Heart left ventricle (tissue), 16 donors: ENCODE measurements at places on chromosomes 6 and 20.

DNA sequence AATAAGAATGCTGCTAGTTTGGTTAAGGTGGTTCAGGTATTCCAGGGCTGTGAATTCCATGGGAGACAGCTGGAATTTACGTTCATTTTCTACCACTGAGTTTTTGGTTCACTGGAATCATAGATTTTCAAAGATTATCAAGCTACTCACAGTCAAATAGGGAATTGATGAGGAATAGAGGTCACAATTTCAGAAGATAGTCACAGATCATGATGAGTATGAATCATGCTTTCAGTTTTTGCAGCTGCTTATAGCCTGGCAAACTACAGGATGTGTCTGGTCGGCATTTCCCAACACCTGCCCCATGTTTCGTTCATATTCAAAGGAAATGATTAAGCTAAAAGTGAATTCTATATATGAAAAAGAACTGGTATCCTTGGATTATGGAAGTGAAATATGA lies 58.7 kb downstream of the BCKDHB start:
- no peaks in the 10 kb centered on the region for H3K27me3 ChIP-seq
- no peaks in the 10 kb centered on the region for H3K36me3 ChIP-seq
- no peaks in the 10 kb centered on the region for H3K4me1 ChIP-seq
- no peak for DNase-seq

DNA sequence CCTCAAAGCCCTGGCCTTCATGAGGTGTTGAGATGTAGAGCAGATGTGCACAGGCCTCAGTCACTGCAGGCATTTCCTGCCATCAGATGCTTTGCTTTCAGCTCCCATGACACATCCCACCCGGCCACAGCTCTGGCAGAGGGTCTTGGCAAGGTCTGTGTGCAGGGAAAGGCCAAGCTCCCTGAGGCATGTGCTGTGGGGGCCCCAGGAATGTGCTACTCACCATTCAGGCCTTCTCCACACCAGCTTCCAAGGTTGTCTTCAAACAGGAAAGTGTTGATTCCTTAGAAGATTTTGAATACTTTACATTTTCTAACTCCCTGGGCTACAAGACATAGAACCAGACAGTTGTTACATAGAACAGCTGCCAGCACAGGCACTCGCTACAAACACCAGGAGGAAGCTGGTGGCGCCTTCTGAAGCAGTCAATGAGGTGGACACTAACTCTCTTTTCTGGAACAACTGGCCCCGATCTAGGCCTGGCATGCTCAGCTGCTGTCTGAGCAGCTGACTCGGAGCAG lies 27.8 kb downstream of the CASS4 start:
- H3K4me3 ChIP-seq: no peak overlapping the region
- DNase-seq: peak; percentile 88
- no peaks in the 10 kb centered on the region for H3K27me3 ChIP-seq
- H3K27ac ChIP-seq: no peak overlapping the region
- H3K4me1 ChIP-seq: peaks cover 9% of the 10 kb centered on the region
- no peaks in the 10 kb centered on the region for H3K36me3 ChIP-seq

DNA sequence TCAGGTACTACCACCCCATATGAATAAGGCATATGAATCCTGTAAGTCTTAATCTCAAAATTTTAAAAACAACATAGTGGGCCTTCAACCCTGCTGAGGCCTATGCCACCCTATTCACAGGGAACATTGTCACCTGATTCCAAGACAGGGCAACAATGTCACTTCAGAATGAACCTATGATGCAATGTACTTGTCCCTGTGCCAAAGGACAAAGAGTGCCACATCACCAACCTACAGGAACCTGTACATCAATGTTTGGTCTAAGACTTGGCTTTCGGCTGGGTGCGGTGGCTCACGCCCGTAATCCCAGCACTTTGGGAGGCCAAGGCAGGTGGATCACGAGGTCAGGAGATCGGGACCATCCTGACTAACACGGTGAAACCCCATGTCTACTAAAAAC lies 318.5 kb upstream of the JARID2 start:
- H3K4me3 ChIP-seq: no peak overlapping the region
- H3K36me3 ChIP-seq: no peaks in the 10 kb centered on the region
- peaks cover 7% of the 10 kb centered on the region for H3K4me1 ChIP-seq
- no peak overlapping the region for H3K27ac ChIP-seq
- no peak for DNase-seq
- no peaks in the 10 kb centered on the region for H3K27me3 ChIP-seq

DNA sequence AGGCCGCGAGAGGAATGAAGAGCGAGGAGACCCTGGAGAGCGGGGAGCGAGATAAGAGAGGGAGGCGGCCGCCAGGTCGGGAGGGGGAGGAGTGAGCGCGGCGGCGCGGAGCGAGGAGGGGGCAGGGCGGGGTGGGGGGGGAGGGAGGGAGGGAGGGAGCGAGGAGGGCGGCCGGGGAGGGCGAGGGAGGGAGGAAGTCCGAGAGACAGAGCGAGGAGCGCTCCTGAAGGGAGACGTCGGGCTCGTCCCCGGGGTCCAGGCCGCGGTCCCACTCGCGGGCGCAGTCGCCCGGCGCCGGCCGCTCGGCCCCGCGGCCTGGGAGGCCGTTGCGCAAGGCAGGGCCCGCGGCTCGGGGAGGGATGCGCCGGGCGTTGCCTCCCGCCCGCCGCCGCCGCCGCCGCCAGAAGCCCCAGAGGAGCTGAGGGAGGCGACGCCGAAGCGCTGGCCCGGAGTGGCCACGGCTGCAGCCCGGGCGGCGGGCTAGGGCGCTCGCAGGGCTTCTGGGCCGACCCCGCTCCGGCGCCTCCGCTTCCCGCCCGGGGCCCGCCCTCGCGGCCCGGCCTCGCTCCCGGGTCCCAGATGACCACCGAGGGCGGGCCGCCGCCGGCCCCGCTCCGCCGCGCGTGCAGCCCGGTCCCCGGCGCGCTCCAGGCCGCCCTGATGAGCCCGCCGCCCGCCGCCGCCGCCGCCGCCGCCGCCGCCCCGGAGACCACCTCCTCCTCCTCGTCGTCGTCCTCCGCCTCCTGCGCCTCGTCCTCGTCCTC lies at the start of gene FOXF2:
Gene FOXF2 (plus strand): TSS at position 208 of the 764 bp plus-strand sequence. CDS start 372 bp downstream, at position 580.
- no peak within 1 kb of the TSS for H3K27ac ChIP-seq
- no peaks in the 10 kb centered on the region for H3K36me3 ChIP-seq
- peaks cover 25% of the 10 kb centered on the region for H3K4me1 ChIP-seq
- no peak for DNase-seq
- peaks cover 86% of the 10 kb centered on the region for H3K27me3 ChIP-seq

DNA sequence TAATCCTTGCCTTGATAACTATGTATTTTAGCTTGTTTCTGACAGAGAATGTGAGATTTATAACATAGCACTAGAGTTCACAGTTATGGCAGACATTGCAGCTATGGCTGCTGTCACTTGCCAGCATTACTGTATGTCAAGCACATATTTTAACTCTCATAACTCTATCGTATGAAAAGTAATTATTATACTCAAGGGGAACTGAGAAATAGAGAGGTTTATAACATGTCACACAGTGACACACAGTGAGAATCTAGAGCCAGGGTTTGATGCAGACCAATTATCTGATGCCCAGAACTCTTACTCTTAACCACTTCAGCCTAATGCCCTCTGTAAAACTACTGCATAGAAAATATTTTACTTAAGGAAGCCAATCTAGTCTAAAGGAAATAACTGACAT lies 1012.4 kb downstream of the GRIK2 start:
- H3K27ac ChIP-seq: no peak overlapping the region
- no peaks in the 10 kb centered on the region for H3K4me1 ChIP-seq
- no peaks in the 10 kb centered on the region for H3K27me3 ChIP-seq
- H3K36me3 ChIP-seq: no peaks in the 10 kb centered on the region
- no peak for DNase-seq

- H3K4me1 ChIP-seq: no peaks in the 10 kb centered on the region
- no peaks in the 10 kb centered on the region for H3K27me3 ChIP-seq
- H3K36me3 ChIP-seq: no peaks in the 10 kb centered on the region
- H3K27ac ChIP-seq: no peak overlapping the region
- H3K4me3 ChIP-seq: no peak overlapping the region
Measured at GRCh38 chr6:20474874-20475542, 59.2 kb upstream of the CDKAL1 start.

DNA sequence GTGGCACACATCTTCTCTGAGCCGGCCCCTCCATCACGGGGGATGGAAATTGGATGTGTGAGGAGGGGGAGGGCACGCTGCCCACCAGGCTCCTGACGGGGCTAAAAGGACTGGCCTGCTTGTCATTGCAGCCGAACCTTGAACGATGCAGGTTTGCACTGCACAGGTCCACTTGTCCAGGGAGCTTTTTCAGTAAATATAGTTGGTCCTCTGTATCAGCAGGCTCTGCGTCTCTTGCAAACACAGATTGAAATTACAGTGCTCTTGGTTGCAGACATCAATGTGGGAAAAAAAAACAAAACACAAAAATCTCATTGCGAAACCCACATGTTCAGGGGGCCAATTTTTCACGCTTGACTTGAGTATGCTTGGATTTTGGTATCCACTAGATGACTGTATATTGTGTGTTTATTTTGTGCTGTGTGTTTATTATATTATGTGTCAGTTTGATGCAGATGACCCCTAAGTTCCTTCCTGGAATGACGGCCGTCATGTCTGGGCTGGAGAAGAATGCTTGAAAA lies 29.2 kb downstream of the ERMARD start:
- no peak overlapping the region for H3K4me3 ChIP-seq
- H3K36me3 ChIP-seq: peaks cover 45% of the 10 kb centered on the region
- no peaks in the 10 kb centered on the region for H3K4me1 ChIP-seq

DNA sequence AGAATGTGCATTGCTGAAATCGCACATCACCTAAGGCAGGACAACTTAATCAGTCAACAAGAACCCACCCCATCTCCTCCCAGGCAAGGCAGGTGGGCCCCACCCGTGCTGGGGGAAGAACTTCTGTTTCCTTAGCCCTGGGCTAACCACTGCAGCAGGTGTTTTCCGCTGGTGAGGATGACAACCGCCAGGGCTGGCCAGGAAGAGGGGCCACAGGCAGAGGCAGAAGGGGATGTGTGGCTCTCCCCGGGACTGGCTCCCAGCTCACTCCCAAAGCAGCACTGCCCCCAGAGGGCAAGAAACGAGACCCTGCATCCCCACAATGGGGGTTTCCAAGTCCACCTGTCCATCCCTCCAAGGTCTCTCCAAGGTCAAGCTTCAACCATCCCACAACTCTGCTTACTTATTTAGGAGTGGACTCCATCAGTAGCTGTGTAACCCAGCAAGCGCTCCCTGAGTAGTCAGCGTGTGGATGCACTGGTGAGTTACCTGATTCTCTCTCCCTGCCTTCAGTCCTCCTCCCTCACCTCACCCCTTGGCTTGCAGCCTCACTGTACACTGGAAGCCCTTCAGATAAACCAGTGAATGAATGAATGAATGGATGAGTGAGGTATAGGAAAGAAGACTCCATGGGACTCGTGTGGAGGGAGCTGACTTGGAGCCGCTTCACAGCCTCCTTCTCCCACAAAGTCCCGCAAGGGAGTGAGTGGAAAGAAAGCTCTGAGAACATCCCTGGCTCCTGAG lies 168.2 kb upstream of the CST7 start:
- no peak overlapping the region for H3K27ac ChIP-seq
- H3K4me1 ChIP-seq: no peaks in the 10 kb centered on the region
- H3K4me3 ChIP-seq: no peak overlapping the region
- H3K27me3 ChIP-seq: no peaks in the 10 kb centered on the region
- no peaks in the 10 kb centered on the region for H3K36me3 ChIP-seq
- DNase-seq: no peak
